ENCODE measurements at places on chromosomes 1 and 21.

DNA sequence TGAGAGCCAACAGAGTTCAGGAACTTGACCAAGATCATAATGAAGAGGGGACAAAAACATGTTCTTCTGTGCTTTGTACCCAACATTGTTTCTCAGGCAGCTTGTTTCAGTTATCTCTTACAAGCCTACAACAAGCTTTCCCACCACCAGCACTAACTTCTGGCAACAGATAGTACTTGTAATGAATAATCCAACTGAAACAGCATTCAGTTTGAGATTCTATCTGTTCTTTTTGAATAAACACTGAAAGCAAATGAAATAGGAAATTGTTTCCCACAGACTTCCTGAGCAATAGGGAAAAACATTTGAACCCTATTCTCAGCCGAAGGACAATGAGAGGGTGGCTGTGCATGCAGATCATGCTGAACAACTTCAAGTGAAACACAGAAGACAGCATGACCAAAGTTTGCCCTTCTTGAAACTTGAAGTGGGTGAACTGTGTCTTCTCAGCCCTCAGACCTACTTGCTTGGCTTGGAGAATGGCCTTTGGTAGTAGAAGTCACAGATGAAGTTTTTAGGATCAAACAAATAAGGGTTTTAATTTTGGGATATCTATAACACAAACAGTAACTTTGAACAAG is 11.2 kb upstream of the HOOK1 start:
- no peak for DNase-seq

DNA sequence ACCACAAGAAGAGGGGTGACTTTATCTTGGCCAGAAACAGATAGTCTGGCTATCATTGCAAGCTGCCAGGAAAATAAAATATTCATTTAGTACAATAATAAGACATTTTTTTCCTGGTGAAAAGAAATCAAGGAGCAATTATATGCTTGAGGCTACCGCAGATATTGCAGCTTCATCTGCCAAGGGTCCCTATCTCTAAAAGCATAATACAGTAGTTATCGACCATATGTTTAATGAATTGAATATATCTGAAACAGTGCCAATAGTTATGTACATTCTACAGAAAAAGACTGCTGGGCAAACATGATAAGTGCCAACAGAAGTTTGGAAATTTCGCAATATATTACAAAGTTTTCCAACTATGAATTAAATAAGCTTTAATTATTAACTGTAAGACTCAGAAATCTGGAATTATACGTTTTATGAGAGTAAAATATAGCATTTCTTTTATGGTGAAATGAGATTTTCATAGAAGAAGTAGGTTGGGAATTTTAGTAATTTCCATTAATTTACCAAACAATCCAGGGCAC is 561.1 kb upstream of the ZP4 start:
- no peak for DNase-seq

GRCh38 chr1:36603461-36603860 is 120.7 kb upstream of the CSF3R start:
- no peak for DNase-seq

DNA sequence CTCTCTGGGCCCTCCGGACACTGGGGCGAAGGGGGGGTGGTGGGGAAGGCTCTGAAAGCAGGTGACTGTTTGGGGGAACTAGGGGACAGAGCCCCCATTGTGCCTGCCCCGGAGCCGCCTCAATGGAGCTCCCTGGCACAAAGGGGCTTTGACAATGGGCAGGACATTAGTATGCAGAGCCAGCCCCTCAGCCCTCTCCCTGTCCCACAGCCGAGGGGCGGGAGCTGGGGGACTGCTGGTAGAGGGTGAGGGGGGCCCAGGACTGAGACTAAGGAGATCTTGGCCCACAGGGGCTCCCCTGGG is 7.8 kb downstream of the KCNJ10 start:
- DNase-seq: no peak

- DNase-seq: no peak
Measured at GRCh38 chr1:175338387-175339135, 146.0 kb upstream of the KIAA0040 start.

DNA sequence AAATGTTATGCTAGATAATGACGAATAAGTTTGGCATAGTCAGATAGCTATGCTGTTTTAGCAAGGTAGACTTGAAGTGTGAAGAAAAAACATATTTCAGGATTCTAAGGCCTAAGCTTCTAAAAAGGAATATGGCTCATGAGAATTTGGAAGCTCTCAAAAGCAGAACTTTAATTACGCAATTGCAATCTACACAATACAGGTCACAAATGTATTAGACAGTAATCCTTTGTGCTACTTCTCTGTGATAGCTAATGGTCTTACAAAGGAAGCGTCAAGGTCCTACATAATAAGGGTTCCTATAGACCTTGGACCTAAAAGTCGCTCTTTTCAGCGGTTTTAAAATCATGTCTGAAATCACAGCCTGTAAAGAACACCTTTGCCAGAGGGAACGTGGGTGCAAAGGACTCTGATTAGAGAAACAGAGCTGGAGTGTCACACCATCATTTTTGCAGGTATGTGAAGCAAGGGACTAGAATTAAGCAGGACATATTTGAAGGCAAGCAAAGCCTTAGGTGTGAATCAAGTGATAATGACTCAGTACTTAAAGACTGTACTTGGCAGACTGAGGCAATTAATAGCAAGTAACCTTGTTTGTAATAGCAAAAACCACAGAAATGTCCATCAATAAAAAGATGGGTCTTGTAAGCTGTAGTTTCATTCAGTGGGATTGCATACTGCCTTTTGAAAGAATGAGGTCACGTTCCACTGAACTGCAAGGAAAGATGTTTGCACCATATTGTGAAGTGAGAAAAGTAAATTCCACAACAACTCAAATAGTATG is 420.2 kb downstream of the KCTD3 start:
- DNase-seq: no peak

- no peak for DNase-seq
Measured at GRCh38 chr1:168300626-168301025, 19.9 kb downstream of the TBX19 start.

DNA sequence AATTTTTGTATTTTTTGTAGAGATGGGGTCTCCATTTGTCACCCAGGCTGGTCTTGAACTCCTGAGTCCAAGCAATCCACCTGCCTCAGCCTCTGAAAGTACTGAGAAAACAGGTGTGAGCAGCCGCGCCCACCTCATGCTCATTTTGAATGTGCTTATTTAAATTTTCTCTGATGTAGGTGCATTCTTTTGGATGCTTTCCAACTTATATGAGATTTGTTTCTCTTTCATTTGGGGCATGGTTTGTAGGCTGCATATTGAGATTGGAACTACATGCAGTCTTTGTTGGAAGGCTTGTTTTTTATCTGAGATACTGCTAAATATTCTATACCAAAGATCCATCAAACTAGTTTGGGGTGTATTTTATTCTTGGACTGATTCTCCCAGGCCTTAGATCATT is 81.0 kb upstream of the IVNS1ABP start:
- no peak for DNase-seq

DNA sequence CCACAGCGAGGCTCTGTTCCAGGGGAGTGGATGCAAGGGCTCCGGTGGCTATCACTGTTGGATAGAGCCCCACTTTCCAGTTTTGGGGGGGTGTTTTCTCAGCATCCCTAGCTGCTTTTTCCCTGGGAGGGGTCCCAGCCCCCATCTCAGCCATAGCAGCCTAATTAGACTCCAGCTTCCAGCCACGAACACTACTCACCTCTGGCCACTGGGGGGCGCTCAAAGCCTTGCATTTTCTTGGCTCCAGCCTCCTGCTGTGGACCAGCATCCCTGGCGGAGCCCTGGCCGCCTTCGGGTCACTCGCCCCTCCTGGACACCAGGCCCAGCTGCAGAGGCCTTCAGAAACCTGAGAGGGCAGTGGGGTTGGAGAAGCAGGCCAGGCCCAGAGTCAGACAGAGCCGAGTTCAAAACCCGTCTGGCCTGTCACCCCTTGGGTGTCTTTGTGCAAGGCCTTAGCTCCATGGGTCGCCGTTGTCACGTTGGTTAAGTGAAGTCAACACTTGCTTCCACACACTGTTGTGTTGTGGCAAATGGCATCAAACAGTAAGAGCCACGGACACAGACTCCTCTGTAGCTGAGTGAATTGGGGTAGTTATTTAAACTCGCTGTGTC is 93.5 kb upstream of the ACTL8 start:
- DNase-seq: peak; percentile 77

DNA sequence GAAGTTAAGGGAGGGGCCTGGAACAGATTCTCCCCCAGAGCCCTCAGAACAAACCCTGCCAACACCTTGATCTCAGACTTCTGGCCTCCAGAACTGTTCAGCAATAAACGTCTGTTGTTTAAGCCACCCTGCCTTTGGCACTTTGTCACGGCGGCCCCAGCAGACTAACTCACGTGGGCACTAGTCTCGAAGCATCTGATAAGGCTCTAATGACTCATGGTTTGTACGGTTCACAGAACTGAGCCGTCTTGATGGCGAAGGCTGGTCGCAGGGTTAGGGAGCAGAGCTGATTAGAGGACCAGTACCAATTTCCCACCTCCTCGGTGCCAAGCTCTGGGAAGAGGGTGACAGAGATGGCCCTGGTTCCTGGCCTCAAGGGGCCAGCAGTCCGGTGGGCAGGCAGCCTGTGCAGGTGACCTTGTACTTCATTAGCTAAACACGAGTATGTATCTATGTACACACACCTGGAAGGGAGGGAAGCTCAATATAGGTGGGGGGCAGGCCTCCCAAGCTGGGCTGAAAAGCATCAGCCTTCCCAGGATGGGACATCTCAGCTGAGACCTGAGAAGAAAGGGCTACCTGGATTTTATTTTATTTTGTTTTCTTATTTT is 112.8 kb downstream of the MRPS6 start:
- no peak for DNase-seq

DNA sequence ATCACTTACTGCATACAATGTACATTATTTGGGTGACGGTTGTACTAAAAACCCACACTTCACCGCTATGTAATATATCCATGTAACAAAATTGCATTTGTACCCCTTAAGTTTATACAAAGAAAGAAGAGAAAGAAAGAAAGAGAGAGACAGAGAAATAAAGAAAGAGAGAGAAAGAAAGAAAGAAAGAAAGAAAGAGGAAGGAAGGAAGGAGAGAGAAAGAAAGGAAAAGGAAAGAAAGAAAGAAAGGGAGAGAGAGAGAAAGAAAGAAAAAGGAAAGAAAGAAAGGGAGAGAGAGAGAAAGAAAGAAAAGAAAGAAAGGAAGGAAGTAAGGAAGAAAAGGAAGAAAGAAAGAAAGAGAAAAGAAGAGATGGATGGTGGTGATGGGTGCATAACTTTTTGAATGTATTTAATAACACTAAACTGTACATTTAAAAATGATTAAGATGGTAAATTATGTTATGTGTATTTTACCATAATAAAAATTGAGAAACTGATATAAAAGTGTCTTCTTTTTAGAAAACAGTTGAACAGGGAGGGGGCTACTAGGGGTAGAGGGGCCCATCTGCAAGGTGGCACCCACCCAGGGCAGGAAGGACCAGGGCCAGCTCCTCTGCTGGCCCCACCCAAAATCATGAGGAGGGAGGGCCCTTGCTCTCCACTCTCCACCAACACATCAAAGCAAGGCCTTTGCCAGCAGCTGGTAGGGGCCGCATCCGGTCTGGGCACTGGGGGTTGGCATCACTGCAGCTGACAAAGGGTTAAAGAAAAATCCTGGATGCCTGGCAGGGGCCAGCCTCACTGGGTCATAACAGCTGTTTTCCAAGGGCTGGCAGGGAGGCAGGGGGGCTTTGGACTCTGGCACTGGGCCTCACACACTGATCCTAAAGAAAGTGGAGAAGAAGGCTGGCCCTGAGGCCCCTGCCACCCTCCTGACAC is 153.9 kb upstream of the EDN2 start:
- no peak for DNase-seq

DNA sequence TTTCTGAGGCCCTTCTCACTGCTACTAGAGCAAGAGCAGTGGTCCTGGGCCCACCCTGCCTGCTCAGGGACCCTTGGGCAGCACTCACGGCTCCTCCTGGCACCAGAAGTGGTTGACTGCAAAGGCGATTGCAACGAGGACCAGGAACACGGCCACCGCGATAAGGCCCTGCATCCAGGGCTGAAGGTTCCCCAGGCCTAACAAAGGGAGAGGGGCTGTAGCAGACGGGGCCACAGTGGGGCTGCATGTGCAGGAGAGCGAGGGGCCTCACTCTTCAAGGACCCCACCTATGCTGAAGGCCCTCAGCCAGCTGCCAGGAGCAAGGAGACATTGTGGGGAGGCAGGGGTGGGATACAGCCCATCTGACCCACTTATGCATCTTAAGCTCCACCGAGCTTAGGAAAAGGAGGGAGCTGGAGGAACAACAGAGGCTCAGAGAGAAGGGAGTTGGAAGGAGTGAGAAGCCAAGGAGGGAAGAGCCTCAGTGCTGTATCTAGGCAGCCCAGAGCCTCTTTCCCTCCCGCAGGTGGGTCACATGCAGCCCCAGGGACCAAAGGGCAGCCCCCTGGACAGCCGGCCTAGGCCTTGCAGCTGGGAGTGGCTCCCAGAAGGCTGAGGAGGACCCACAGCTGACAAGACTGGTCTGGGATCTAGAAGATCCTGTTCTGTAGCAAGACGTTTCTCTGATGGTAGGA is 2.5 kb downstream of the PDZK1IP1 start:
- DNase-seq: no peak

- DNase-seq: no peak
Measured at GRCh38 chr1:175090780-175091179, 23.1 kb downstream of the TNN start.

DNA sequence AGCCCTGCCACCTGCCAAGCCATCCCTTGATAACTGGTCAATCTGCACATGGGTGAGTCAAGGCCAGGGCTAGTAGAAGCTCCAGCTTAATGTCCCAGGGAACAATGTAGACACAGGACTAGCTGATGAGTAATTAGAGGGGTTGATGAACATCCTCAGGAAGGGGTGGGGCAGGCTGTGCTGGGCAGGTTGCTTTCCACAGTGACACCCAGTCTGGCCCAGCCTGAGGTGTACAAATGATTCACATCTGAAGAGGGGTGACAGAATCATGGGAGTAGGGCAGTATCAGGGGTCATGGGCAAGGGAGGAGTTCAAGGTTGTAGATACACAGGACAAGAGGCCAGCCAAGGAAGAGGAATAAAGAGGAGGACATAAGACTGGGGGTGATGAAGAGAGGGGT is 4.3 kb downstream of the LPAR3 start:
- no peak for DNase-seq

DNA sequence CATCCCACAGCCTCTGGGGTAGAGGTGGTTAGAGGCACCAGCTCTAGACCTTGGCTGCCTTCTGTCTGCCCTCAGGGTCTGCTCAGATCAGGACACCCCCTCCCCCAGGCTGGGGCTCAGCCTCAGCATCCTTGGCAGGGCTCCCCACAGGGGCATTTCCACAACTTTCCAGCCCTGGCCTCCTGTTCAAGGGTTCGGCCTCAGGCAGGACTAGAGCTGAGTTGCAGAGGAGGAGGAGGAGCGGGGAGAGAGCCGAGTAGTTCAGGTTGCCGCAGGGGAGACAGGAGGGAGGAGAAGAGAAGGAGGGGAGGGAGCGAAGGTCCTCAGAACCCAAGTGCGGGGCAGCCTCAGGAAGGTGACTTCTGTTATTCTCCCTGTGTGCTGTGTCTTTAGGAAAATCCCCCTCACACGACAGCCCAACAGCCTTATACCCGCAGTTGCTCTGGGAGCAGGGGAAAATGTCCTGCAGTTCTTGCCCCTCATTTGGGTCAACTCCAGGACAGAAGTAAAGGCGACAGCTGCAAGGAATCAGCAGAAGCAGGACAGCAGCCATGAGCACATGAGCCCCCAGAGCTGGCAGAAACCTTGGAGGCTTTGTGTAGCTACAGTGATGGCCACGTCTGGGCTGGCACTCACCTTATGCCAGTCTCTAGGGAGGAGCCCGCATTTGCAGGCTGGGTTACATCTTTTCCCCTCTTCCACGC is 46.5 kb upstream of the TENT5B start:
- DNase-seq: no peak

GRCh38 chr21:38495242-38495641 is 3.0 kb downstream of the ERG start:
- no peak for DNase-seq

GRCh38 chr1:24216276-24217074 is 29.4 kb upstream of the IFNLR1 start:
- DNase-seq: no peak

Measured in urothelium cell line (cell line).